ENCODE measurements at places on chromosomes 3 and 15.

DNA sequence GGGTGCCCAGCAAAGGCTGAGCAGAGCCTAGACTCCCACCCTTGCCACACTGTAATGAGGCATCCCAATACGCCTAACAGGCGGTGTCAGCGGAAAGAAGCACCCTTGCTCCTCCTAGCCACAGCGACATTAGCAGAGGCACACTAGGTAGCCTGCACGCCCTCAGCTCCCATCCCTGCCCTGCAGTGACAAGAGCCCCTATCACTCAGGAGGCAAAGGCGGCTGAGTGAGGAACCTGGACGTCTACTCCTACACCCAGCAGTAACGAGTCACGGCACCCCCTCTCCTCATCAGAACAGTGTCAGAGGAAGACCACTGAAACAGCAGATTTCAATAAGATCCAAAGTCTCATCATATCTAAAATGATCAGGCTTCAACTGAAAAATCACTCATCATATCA is 12.0 kb upstream of the MAP6D1 start:
- no peak for DNase-seq

DNA sequence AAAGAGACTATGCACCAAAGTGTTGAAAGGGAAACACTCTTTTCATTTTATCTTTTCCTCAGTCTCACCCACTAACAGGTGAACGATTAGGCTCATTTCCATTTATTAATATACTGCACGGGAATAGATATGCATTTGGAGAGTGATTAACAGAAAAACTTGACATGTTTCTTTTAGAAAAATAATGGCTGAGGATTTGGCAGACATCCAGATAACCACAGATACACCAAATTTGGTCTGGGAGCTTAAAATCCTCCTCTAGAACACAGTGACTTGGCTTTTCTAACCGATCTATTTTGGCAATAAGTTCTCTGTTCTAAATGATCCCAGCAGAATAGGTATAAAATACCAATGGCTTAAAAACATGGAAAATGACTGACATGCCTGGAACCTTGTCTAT is 459.3 kb upstream of the SGO1 start:
- DNase-seq = no peak

GRCh38 chr3:129689036-129689435 is 82.6 kb upstream of the PLXND1 start:
- DNase-seq = no peak

- no peak for DNase-seq
Observed at GRCh38 chr3:181052256-181052655, 62.7 kb upstream of the DNAJC19 start.

GRCh38 chr15:70072479-70072878 is 25.2 kb downstream of the TLE3 start:
- DNase-seq = no peak

- no peak for DNase-seq
Observed at GRCh38 chr15:74340150-74340549, 27.3 kb downstream of the CYP11A1 start.

- no peak for DNase-seq
Observed at GRCh38 chr3:167228135-167228534, 152.0 kb downstream of the ZBBX start.

GRCh38 chr3:135800071-135800549 is 165.4 kb upstream of the PPP2R3A start:
- DNase-seq = no peak

DNA sequence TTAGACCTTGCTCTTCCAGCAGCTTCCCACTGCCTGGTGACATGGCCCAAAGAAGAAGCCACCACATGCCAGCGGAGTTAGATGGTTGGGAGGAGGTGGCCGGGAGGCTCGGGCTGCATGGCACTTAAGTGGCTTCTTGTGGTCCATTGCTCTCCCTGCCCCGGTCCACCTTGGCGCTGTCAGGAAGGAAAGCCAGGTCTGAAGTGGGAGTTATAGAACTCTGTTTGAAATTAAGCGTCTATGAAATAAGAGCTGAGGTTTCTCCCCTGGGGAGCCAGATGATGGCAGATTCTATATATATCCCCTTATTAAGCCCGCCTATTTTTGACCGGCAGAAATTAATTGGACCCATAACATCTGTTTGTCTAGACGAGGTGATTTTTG is 61.2 kb downstream of the ITGA11 start:
- DNase-seq = no peak

GRCh38 chr3:191087391-191087790 is 111.7 kb upstream of the OSTN start:
- no peak for DNase-seq

GRCh38 chr3:61861410-61861809 is 300.0 kb downstream of the PTPRG start:
- DNase-seq = no peak

DNA sequence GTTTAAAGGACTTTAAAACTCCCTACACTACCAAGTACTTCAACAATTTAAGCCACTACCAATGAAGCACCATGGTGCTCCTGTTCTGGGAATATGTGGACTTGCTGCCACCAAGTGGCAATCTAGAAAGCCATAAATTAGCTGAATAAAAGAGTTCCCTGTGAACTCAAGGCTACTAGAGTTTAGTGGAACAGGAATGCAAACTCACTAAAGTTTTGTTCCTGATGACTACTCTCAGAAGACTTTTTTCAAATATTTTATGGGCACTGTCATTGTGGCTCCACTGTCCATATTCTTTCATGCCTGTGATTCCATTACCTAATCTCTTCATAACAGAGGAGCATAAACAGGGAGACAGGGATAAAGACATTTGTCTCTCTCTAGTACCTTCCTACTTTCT is 63.9 kb downstream of the TMCC1 start:
- DNase-seq = no peak

GRCh38 chr15:99992611-99993231 is 259.5 kb upstream of the LYSMD4 start:
- no peak for DNase-seq

DNA sequence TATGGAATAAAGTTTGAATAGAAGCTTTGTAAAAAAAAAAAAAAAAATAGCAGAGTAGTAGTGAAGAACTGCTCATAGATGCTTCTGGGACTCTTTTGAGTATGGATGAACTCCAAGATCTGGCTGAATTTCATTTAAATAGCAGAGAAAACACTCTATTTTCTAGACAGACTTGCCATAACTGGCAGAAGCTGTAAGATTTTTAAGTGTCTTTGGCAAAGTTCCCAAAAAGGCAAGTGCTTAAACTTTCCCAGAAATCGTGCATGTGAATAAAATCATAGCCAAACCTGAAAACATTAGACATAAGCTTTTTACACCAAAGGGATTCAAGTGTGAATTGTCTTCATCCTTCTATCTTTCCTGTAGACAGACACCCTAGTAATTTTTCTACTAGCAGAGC is 110.3 kb upstream of the MITF start:
- DNase-seq = no peak

DNA sequence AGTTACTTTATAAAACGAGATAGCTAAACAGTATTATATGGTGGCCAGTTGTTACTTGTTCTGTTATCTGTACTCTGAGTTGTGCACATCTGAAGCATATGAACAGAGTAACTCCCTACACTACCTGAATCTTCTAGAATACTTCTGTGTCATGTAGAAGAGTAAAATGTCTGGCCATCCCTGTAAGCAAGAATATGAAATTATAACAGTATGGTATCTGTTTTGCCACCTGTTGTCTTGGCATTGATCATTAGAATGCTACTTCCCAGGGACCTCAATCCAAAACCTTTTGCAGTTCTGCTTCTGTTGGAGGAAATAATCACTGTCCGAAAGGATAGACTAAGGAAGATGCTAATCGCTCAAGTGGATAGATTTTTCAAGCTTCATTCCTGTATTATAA is 1.9 kb downstream of the TEX9 start:
- DNase-seq = no peak

DNA sequence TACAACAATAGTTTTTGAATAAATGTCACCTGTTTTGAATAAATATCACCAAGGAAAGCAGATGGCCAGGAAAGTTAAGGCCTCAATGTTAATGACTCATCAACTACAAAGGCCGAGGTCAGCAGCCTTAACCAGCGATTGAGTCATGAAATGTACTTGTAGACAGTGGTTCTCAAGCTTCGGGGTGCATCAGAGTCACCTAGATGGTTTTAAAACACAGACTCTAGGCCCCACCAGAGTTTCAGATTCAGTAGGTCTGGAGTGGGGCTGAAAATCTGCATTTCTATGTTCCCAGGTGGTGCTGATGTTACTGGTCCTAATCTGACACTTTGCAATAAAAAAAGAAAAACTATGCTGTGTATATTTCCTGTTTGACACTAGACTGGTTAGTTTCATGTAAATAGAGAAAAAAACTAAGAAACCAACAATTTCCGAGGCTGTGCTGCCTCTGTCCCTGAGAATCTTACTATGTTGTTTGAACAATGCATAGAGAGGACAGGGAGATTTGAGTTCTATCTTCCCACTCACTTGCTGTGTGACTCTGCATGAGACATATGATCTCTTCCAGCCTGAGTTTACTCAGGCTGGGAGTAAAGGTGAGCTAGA is 9.8 kb downstream of the RAB27A start:
- no peak for DNase-seq

DNA sequence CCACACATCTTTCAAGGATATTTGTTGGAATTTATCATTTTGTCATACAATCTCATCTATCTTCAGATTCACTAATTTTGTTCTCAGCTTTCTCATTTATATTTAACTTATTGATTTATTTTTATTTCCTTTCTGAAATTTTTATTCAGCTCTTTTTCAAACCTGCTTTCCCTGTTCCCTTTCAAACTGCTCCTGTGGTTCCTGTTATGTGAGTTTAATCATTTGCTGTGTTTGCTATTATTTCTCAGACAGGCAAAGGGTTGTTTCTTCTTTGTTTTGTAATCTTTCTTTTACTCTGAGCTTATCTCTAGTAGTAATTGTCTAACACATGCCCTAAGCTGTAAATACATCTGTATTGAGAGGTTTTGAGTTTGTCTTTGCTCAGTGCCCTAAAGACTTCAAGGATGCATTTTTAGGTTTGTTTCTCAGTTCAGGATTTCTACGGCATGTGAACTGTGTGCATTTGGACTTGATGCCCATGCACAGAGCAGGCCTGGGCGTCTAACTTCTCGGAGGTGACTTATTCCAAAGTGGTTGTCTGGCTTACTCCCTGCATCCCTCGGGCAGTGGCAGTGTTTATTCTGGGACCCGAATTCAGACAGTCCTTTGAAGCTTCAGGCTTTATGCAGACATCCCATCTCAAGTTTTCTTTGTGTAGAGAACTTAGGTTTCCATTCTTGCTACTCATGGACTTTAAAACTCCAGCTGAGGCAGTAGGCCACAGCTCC is 155.0 kb upstream of the TRIM42 start:
- no peak for DNase-seq

DNA sequence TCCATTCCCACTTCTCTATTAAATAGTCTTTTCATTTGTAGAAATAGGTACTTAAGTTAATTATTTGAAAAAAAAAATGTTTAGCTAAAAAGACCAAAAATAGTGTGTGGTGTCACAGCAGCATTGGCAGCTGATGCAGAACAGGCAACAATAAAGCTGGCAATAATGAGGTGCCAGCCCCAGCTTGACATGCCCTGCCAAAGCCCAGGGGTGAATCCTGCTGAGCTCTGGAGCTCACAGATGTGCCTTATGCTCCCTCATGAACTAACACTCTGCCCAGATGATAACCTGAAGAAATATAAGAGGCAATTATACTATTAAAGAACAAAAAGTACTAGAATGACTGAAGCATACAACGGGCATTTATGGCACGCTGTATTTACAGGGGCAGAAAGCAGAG is 63.8 kb downstream of the IGSF11 start:
- no peak for DNase-seq

- peak; percentile 75 for DNase-seq
Observed at GRCh38 chr3:151085889-151086483, 522 bp downstream of the MED12L start.

- DNase-seq = no peak
Observed at GRCh38 chr15:51223771-51224229, 114.6 kb downstream of the CYP19A1 start.

- DNase-seq = no peak
Observed at GRCh38 chr3:115169808-115170207, 22.7 kb upstream of the ZBTB20 start.

DNA sequence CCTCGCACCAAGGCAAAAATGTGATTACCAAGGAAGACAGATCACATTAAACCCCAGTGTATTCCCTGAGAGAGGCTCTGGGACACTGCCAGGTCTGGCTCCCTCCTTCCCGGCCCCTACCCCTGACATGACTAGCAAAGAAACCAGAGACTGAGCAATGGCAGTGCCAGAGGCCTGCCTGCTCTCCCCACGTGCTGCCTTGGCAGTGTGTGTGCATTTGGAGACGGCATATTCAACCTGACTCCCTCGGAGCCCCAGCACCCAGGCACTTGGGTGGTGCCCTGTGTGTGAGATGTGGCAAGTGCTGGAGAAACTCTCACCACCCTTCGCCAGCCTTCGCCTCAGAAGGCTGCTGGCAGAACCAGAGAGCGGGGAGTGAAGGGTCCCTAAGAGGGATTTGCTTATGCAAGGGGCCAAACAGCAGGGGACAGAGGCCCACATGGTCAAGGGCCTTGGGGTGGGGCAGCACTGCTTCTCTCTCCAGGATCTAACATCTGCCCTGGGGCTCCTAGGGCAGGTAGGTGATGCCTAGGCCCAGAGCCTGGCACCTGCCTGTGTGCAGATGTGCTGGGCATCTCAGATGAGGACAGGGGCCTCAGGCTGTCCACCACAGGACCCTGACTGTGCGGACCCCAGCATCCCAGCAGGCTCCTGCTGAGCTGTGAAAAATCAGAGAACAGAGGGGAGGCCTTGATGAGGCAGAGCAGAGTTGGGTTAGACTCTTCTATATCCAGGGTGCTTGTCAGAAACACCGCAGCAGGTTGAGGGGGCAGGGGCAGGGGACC is 23.6 kb upstream of the PLXNA1 start:
- DNase-seq = peak; percentile 5

DNA sequence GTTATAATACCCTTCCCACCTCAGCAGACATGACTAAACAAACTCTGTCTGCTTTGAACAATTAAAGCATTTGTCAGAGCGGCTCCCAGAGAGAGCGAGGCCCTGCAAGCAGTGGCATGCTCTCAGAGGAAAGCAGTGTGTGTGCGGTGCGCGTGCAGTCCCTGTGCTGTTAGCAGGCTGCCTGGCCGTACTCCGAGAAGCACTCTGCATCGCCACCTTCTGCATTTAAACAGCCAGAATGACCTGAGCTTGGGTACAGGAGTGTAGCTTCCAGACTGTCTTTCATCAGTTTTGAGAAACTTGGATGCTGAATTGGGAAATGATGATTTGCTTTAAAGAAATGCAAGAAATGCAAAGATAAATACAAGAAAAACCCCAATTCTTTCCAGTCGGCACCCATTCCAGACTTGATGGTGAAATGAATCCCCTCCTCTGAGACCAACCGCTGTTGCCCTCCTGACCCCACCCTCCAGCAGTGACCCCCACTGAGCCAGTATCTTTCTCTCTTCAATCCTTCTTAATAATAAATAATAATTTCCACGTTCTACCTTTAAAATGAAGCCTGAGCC is 113.5 kb downstream of the VGLL4 start:
- DNase-seq = no peak

- DNase-seq = no peak
Observed at GRCh38 chr3:37952564-37952963, 38.0 kb upstream of the VILL start.

DNA sequence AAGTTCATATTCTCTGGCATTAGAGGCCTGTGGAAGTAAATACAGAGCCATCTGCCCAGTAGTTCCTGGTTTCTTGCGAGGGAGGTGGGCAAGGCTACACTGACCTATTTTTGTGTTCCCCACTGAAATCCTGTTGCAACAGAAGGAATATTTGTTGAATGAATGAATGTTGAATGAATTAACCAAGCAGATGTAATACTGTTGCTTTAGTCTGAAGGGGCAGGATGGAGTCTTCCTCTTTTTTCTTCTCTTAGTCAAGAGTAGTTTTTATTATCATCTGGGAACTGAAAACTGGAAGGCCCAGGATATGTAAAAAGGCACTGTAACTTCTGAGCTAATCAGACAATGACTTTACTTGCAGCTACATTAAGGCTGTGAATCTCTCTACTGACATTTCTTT is 17.1 kb downstream of the BLOC1S6 start:
- DNase-seq = no peak
